ENCODE measurements at places on chromosomes 11 and 22.

- no peak for DNase-seq
Measured at GRCh38 chr11:69018924-69019323, 5.9 kb upstream of the MRGPRF start.

DNA sequence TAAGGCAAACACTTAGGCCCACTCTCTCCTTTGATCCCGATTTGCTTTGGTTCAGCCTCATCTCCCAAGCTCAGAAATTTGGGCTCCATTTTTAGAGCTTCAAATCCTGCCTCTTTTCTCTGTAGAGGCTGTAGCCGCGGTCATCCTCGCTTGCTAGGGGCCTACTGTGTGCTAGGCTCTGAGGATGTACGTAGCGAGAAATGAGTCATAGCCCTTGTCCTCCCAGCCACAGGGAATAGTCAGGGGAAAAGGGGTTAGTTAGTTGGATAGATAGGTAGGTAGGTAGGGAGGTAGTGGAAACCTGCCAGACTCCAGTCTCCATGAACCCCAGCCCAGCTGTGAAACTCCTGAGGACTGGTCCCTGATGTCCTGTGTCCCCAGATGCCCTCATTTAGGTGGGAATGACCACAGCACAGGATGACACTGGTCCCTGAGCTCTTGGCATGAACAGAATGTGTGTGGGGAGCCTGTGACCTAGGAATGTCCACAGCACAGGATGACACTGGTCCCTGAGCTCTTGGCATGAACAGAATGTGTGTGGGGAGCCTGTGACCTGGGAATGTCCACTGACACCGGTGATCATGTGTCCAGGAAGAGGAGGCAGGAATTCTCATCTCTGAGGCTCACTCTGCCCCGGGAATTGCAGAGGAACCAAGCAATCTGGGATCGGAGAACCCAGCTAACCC, 21.4 kb upstream of the HMOX1 start:
- no peak for DNase-seq

DNA sequence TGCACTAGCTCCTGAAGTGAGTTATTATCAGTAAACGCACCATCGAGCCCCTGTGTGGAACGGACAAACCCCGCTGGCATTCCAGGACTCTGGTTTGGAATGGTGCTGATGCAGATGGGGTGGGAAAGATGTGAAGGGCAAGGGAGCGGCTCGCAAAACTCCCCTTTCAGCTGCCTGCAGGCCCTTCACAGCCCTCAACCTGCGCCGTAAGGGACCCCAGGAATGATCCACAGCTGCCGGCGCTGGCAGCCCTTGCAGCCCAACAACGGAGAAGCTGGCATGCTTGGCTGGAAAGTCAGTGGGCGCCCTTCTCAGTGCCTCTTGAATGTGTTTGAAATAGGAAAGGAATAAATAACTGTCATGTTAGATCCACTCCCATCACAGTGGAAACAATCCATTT, 1445.5 kb downstream of the BRD1 start:
- DNase-seq, result no peak

DNA sequence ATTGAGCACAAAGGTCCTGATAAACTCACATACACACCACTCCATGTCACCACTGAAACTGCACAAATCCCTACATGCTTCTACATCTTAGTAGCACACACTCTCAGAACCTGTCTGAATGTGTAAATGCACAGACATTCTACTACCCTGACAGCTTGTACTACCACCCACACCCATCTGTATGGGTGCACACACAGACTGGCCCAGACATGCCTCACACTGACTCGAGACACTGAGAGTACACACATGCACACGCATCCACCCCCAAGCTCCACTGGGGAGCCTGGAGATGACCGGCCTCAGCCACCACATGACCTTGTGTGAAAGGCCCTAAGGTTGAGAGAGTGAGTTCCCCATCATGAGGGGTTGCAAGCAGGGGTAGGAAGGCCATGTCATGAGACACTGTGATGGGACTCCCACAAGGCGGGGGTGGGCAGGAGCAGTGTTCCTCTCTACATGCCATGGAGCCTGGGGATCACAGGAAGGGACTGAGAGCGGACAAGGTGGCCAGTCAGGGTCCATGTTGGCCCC, 28.1 kb downstream of the ARAP1 start:
- DNase-seq, result no peak

DNA sequence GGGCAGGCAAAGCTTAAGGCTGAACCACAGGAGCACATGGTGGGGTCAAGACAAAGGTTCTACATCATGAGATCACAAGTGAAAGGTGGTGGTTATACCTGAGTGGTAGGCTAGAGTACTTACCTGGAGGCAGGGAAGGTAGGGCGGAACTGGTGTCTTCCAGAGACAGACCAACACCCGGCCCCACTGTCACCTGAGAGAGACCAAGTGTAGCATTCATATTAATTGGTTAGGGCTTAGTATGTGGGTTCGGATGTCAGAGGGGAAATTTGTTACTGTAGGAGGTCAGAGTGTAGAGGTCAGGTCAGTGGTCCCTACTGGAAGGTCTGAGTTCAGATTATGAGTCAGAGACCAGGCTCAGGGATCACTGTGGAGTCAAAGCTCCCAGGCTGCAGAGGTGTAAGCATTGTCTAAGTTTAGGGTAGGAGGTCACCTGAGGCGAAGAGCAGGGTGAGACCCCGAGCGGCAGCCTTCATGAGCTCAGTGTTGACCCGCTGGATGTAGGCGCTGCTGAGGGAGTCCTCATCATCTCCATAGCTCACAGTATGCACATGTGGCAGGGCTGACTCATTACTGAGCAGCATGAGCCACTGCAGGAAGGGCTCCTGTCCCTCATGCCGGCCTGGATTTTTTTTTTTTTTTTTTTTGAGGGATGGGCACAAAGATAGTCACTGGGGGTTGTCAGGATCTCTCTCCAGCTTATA, 3.2 kb downstream of the TPP1 start:
- DNase-seq, result no peak

GRCh38 chr11:7611411-7611810, 61.9 kb downstream of the CYB5R2 start:
- no peak for DNase-seq

- DNase-seq, result no peak
Measured at GRCh38 chr11:69027704-69028372, 14.8 kb upstream of the MRGPRF start.

DNA sequence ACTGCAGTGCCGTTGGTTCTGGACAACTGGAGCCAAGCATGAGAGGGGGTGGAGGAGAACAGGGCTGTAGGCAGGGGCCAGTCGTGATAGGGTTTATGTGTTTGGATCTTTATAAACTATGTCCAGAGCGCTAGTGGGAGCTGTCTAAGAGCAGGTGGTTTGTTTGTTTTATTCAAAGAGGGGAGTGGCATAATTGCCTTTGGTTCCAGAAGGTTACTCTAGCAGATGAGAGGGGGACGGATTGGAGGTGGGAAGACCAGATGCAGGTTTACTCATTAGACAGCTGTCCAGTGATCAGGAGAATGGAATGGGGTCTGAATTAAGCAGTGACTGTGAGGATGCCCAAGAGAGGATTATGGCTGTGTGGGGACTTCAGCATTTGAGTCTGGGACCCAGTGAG, 109.3 kb upstream of the TBCEL start:
- DNase-seq, result no peak

DNA sequence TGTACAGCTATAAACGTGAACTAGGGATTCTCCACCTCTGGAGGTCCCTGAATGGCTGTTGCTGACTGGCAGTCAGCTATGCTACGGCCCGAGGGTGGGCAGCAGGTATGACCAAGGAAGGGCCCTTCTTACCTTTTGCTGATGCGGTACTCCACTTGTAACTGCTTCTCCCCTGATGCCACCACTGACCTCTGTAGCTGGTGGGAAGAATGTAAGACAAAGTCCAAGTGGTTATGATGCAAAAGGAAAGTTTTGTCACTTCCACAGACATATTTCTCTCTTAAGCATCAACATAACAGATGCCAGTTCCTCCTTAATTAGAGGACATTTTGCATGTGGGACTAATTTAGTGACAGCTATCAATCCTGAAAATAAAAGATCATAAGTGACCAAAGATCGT, 32.2 kb downstream of the P4HA3 start:
- DNase-seq, result no peak

DNA sequence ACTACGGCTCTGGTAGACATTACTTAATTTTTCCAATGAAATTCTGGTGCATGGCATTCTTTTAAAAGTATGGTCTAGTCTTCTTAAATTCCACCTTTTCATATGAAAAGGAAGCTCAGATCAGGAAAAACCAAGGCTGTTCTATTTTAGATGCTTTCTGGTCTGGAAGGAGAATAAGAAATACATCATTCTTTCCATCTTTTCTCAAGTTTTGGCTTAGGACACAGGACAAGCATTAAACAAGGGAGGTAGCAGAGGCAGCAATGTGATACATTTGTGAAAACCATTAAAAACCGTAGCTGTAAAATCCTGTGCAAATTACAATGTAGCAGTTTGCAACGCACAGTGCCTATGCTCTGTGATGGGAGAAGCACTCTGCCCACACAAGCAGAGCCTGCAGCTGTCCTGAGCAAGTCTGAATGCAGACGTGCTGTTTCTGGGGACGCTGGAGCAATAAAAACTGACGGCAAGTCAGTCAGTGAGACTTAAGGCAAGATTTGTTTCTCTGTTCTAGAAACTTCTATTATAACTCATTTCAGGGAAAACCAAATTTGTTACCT, 23.7 kb downstream of the NAP1L4 start:
- DNase-seq, result no peak

DNA sequence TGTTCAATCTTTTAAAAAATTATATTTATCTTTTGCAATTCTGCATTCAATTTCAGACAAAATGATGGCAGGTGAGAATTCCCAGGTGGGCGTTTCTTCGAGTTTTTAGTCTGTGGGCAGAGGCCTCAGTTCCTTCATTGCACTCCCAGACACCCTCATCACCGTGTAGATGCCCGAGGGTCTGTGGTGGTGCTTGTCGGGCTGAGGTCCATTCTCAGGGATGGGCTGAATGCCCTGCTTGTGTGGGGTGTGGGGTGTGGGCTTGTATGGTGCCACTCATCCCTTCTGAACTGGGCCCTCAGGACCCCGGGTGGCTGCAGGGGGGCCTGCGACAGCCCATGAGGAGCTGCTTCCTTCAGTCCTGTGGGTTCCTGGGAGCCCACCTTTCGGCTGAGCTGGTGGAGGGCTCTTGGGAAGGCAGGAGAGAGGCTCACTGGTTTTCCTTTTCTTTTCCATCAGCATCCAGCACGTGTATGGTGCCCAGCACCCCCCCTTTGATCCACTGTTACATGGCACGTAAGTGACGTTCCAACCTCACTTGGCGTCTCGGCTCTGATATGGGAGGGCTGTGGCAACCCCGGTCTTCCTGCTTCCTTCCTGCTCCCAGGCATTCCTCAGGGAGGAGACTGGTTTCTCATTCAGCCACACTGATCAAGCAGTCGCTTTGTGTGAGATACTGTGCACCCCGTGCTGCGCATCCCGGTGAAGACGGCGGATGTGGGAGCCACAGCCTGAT, 29.8 kb downstream of the TBC1D22A start:
- DNase-seq, result no peak

DNA sequence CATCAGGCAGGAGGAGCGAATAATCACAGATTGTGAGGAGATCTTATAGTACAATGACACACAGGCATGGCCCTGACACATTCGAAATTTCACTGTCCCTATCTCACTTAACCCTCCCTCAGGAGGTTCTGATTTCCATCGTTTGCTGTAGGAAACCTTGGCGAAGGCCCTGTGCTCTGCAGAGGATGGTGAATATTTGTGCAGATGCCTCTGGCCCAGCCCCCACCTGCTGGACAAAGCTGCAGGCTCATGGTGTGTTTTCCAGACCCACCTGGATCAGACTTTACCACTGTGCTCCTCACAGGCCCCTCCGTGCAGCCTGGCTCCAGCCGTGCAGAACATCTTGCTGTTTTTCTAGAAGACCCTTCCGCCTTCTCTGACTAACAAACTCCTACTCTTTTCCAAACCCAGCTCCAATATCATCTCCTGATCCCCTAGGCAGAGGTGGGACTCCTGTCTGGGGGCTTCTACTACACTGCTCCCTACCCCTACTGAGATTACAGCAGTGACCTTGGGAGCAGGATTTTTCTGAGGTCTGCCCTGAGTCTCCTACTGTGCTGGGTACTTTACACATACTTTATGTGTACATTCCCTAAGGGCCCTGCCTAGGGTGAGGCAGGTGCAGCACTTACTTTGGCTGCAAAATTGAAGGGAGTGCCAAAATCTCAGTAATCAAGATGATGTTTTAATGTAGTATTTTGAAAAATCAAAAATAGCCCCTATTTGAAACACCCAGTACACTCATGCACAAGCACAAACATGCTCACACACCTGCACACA, 412.7 kb downstream of the SOX6 start:
- no peak for DNase-seq

- DNase-seq, result no peak
Measured at GRCh38 chr22:19213442-19214077, 35.0 kb upstream of the SLC25A1 start.

DNA sequence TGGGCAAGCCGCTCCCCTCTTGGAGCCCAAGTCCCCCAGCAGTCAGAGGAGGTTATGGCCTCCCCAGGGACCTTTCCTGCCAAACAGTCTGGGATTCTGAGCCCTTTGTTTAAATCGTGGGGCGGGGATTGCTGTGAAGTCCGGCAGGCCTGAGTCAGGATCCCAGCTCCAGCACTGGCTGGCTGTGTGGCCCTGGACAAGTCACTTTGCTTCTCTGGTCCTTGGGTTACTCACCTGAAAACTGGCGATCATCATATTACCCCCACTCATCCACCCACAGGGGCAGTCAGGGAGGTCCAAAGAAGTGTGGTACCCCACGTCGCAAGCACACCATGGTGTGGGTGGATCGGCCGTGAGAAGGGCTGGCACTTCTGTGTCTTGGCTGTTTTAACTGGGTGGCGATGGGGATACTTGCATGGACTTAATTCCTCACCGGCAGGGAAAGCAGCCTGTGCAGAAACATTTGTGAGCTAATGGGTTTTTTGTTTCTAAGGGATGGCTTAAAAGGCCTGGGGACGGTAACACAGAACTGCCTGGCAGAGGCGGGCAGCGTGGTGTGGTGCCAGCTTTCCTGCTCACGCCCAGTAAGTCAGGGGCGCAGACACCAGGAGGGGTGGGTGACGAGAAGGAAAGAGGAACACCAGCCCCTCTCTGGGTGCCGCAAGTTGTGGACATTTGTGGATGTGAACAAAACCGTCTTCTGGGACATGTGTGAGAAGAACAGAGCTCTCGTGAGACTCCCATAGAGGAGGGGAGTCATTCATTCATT, 31.6 kb upstream of the PRR5 start:
- DNase-seq, result no peak

DNA sequence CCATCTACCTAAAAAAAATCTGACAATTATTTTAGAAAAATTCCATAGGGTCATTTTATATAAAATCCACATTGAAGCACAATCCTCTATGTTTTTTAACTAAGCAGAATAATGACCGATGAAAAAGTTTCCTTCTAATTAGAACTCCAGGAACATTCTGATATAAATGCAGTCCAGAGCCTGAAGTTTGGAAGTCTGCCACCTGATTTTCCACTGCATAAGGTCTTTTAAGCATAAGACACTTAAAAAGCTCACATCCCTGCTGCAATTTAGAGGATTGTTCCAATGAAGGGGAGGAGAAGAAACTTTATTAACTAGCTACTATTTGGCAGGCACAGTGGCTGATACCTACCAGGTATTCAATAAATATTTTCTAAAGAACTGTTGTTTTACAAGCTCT, 570.3 kb upstream of the ANO5 start:
- no peak for DNase-seq

- DNase-seq, result no peak
Measured at GRCh38 chr11:75189911-75190310, 39.0 kb downstream of the SLCO2B1 start.

GRCh38 chr11:119365071-119365591, 16.4 kb downstream of the USP2 start:
- DNase-seq, result no peak

- no peak for DNase-seq
Measured at GRCh38 chr11:17564687-17565042, 17.6 kb downstream of the OTOG start.

- no peak for DNase-seq
Measured at GRCh38 chr11:103737037-103737622, 299.3 kb upstream of the DDI1 start.

GRCh38 chr11:103849366-103849765, 187.1 kb upstream of the DDI1 start:
- no peak for DNase-seq
